ENCODE measurements at places on chromosomes 12 and 14. TPM values are rescaled to one million over a fixed set of nuclear protein-coding genes. Genes with fewer than 3 reads are reported as not detected.

GRCh38 chr14:61433169-61433568, 111.8 kb downstream of the PRKCH start:
- DNase-seq, result no peak

DNA sequence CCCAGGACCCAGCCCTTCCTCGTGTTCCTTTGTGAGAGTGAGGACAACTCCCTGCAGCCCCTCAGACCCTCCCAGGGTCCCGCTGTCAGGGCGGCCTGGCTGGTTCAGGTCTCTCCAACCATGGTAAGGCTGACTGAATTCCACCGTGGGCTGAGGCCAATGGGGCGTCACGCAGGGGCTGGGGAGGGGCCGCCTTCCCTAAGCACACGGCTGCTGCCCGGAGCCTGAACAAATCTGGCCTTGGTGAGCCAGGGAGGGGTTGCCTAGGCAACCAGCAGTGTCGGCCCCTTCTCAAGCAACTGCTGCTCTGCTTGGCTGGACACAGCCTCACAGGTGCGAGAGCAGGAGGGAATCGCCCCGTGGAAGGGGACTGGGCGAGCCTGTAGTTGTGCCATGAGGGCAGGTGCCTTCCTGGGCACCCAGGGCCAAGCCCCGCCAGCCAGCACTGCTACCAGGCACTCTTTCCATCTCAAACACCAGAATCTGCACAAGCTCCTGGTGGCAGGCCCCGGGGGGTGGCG, 37.0 kb upstream of the GALNT9 start:
- DNase-seq, result no peak

GRCh38 chr12:27355979-27356378, 23.3 kb downstream of the BMAL2 start:
- no peak for DNase-seq

DNA sequence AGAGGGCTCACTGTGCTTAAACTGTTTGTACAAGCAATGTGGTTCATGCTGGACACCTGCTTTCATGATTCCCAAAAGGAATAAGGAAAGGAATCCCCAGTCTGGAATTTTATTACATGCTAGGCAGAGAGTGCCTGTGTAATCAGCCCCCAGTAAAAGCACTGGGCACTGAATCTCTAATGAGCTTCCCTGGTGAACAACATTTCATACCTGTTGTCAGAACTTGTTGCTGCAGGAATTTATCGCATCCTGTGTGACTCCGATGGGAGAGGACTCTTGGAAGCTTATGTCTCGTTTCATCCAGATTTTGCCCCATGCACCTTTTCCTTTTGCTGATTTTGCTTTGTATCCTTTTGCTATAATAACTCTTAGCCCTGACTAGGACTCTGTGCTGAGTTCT, 190.2 kb upstream of the HMGA2 start:
- no peak for DNase-seq

The ISCA2 gene
- 23.4 TPM for total RNA-seq

The MYO1A gene
- 2.9 TPM for total RNA-seq

The NTF3 gene
- total RNA-seq, result 1.2 TPM

Measured in lower lobe of right lung (tissue), 2 donors.